ENCODE measurements at places on chromosomes 6 and 20.

DNA sequence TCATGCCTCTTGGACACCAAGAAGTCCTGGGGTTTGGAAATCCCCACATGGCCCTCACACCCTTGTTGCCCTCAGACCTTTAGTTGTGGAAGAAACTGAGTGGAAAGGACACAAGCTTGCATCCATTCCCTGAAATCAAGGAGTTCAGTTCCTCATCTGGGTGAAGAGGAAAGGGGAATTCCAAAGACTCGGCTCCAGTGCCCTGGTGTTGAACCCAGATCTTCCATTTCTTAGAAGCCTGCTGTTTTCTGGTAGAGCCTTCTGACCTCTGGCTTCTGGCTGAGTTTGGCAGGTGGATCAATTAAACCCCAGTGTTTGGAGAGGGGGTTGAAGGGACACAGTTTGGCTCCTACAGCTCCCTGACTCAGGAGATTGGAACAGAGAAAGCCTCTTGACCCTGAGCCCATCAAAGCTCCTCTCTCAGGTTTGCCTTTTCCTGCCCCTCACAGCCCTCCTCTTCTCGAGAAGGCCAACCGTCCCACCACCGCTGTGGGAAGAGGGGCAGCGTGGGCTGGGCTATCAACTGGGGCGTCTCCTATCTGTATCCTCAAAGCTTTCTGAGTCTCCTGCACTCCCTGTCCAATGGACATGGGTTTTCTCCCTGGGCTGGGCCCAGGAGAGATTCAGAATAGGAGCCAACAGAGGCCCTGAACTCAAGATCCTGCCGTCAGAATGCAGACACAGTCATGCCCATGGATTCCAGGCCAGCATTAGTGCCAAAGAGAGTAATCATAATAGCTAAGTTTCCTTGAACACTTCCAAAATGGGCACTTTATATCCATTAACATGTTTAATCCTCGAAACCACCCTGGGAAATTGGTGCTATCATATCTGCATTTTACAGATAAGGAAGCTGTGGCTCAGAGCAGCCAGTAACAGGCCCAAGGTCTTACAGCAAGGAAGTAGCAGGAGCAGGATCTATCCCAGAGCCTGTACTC is 146.2 kb downstream of the VEGFA start:
- DNase-seq: no peak

DNA sequence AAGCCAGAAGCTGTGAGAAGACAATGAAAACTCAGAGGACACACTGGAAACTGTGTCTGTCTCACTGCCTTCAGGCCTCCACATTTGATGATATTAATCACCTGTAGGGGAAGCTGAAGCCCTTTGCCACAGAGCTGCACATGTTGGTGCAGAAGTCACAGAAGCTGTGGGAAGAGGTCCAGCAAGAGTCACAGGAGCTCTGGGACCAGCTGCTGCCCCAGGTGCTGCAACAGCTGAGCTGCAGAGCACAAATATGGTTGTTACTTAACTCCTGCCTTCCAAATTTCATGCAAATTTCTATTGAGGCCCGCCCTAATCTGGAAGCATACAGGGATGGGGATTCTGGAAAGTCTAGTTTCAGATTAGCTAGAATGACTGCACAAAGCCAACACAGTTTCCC is 169.3 kb downstream of the OGFRL1 start:
- DNase-seq: no peak

DNA sequence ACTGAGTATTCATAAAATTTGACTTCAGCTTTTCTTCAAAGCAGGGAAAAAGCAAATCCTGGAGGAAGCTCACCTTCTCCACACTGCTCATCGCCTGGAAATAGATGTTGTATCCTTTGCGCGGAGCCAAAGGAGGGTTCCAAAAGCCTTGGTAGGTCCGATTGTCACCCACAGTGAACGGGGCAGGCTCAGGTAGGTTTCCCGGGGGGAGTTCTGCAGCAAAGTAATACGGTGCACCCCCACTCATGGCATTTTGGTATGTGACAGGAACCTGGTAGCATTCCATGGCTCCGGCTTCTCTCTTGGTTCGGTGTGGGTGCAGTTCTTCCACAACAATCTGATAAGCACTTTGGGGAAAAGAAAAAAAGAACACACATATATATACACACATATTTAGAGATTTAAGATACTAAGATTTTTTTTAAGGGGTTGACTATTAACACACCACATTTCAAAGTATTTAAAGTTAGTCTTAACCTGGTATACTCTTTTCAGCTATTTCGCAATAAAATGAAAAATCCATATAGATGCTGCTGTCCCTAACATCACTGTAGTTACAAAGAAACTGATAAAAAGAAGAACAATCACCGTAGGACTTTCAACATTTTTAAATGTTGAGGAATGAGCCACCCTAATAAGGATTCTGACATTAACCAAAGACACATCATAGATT is 166.7 kb upstream of the THEMIS start:
- DNase-seq: no peak

DNA sequence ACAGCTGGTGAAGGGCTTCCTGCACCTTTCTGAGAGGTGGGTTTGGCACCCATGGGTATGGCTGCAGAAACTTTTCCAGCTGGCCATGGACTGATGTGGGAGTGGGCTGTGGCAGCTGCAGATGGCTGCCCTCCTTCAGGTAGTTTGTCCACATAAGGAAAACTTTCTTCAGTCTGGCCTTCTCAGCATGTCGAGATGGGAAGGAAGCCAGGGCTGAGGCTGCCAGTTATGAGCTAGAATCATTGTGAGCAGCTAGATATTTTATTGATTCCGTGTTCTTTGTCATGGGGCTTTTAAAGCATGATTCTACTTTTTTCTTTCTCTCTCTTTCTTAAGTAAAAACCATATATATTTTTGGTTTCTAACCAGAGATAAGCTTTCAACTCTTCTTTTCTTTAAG is 16.6 kb downstream of the NKX2-4 start:
- DNase-seq: no peak

GRCh38 chr20:25058051-25058846 is at the start of gene ACSS1:
TSS of gene ACSS1 (minus strand) at chr20:25058139. CDS start at chr20:25058102, 37 bp downstream.
- peak; percentile 85 for DNase-seq

GRCh38 chr6:159325476-159325875 is 156.3 kb downstream of the FNDC1 start:
- DNase-seq: no peak

DNA sequence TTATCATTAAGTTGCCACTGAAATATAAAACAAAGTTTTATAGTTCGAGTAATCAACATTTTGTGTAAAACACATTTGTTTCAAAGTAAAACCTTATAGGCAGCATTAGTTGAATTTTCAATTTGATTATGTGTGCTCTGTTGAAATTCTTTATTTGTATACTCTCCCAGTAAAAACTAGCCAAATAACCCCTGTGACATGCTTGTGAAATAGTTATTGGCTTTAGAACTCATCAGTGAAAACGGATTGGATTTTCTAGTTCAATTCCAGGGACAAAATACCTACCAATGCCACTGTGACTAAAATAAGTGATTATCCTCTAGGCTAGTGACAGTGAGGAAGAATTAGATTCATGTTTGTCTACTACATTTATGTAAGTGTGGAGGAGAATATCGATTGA is 212.9 kb downstream of the TMEM200A start:
- no peak for DNase-seq

DNA sequence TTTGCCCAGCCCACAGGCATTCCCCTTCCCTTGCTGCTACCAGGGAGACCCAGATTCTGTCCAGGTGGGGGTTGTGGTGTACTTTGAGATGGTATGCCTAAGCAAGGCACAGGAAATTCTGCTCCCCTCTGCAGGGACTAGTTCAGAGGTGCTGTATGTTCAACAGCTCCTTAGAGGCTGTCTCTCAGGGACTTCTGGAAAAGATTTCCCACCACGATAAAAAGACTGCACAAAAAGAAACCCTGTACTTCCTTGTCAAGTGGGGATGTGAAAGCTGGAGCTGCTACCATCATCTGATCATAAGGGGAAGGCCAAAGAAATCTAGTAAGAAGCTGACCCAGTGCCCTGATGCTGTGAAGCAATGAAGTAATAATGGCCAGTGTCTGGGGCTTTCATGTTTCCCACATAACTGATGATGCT is 51.5 kb upstream of the SMIM29 start:
- no peak for DNase-seq

GRCh38 chr6:43146709-43147688 is 24.1 kb upstream of the SRF start:
- no peak for DNase-seq

GRCh38 chr20:10306440-10307358 is 88.1 kb downstream of the SNAP25 start:
- peak; percentile 73 for DNase-seq

- no peak for DNase-seq
Measured at GRCh38 chr20:22348010-22348409, 236.4 kb downstream of the FOXA2 start.

Measured in Jurkat, Clone E6-1 (cell line).